ENCODE measurements at places on chromosomes 2 and 18. TPM values are rescaled to one million over a fixed set of nuclear protein-coding genes. Genes with fewer than 3 reads are reported as not detected.

ZFAND2B gene
- total RNA-seq = 40.5 TPM

UBE2E3 gene
- 124 TPM for total RNA-seq

FBLN7 gene
- 3.2 TPM for total RNA-seq

IL1B gene
- total RNA-seq = 1.5 TPM

SP140 gene
- 1.6 TPM for total RNA-seq

TMEM200C gene
- 7.9 TPM for total RNA-seq

NT5DC4 gene
- 0.10 TPM for total RNA-seq

PAX8 gene
- total RNA-seq = 7.0 TPM
